Activated T-cell treated with anti-CD3 and anti-CD28 coated beads, Interleukin-2, amount 50 U/mL, for 1 hour (primary cell): ENCODE measurements at places on chromosomes 13 and 19.

DNA sequence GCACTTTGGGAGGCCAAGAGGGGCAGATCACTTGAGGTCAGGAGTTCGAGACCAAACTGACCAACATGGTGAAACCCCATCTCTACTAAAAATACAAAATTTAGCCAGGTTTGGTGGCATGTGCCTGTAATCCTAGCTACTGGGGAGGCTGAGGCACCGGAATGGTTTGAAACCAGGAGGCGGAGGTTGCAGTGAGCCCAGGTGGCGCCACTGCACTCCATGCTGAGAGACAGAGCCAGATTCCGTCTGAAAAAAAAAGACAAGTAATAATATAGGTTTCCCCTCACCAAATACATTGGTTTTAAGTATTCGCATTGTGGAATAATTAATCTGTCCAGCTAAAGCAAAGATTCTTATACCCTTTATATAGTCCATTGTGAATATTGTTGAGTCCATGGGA is 1544.6 kb downstream of the OLFM4 start:
- no peak for DNase-seq

DNA sequence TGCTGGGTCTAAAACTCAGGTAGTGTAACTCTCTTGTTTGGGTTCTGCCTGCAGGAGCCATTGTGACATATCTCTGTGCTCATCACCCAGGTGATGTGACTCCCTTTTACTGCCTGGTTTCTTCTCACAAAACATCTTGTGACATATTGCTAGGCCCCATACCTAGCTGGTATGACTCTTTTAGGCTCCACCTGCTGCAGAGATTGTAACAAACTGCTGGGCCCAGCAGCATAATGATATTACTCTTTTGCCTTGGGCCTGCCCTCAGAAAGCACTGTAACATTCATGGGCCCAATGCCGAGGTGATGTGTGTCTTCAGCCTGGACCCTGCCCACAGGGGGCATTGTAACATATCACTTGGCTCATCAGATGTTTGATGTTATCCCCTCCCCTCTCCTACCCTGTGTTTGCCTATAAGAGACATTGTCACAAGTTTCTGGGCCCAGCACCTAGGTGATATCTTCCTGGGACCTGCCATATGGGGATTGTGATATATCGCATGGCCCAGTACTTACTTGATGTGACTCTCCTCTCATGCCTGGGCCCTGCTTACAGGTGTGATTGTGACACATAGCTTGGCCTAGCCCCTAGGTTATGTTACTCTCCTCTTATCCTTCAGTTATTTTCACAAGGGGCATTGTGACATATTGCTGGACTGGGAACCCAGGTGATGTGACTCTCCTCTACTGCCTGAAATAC is 18.0 kb upstream of the ZNF681 start:
- DNase-seq: no peak

GRCh38 chr13:109533350-109533749 is 253.0 kb downstream of the IRS2 start:
- DNase-seq: no peak

DNA sequence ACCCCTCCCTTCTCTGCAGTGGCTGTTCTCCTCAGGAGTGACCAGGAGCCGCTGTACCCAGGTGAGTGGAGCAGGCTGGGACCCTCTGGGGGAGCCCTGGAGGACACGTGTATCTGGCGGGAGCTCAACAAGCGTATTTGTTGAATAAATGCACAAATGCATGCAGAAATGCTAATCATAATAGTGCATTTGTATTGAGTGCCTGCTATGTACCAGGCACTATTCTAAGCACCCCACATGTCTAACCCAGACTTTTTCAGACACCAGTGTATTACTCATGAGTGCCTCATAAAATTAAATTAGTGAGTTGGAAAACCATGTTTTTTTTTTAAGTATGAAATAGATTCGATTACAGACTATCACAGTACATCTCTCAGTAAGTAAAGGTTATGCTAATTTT is 7.9 kb downstream of the HPN start:
- no peak for DNase-seq

DNA sequence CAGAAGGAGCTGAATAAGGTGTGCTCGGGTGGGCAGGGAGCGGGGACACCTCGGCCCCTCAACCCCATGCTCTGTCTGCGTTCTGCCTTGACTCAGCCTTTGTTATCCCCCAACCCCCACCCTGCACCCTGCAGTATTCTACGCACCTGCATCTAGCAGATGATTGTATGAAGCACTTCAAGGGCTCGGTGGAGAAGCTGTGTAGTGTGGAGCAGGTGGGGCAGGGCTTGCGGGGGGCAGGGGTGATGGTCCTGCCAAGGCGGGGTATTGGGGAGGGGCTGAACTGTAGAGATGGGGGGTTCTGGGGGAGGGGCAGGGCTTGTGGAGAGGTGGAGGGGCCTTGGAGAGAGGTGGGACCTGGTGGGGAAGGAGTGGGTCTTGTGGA is 6.1 kb downstream of the STXBP2 start:
- no peak for DNase-seq

DNA sequence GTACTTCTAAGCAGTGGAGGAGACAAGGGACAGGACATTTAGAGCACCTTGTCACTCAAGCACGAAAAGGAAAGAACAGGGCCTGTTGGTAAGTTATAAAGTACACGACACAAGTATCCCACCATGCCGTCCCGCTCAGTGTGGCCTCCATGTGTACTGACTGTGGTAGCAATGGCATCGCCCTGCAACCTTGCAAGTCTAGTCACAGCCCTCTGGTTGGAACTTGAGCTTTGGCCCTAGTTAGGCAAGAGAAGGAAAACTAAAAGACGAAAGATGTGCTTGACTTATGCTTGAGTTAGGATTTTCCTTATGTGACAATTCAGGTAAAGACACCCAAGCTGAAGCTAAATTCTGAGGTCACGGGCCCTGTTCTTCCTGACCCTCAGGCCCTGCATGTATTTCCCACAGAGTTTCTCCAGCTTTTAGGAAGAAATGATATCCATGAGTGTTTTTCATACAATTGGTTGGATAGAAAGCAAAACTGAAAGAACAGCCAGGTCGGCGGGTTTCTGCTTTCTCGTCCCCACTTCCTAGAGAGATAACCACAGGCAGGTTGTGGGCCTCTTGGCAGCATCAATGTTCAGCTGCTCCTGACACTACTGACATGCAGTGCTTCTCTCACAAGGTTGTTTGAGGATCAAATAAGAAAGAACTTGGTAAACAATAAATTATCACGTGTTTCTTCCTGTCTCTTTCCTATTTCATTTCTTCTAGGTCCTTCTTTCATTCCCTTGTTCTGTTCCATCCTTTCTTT is 216.2 kb downstream of the IRS2 start:
- no peak for DNase-seq

GRCh38 chr19:14370169-14370939 is 10.9 kb upstream of the ADGRE5 start:
- peak; percentile 69 for DNase-seq

GRCh38 chr19:37905946-37906868 is at the start of gene WDR87:
Gene WDR87 (minus strand): TSS chr19:37906594. CDS start chr19:37898239, 8,355 bp downstream.
- peak; percentile 59 for DNase-seq

DNA sequence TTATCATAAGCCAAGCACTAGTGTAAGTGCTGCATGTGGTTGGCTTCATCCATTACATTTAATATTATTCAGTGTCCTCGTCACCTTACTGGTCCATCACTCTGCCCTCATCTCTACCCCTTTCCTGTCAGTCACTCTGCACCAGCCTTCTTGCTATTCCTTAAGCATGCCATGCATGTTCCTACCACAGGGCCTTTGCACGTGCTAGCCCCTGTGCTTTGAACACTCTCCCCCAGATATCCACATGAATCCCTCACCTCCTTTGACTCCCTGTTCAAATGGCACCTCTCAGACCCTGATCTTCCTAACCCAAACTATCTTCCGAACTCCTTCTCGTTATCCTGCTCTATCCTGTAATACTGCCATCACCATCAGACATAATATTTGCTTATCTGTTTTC is 3.2 kb upstream of the RELB start:
- no peak for DNase-seq

DNA sequence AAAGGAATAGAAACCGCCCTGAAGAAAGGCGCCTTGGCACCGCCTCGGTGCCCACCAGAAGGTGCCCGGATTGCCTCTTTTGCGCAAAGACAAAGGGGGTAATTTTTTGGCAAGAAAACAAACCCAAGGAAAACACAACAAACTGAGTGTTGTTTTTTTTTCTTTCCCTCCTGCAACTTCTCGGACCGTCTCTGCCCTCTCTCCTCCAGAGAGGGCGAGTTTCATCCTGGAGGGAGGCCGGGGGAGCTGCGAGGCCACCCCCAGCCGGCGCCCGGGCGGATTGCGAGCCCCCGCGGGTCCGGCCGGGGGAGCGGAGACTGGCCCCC is 2.3 kb downstream of the ZNF536 start:
- no peak for DNase-seq

DNA sequence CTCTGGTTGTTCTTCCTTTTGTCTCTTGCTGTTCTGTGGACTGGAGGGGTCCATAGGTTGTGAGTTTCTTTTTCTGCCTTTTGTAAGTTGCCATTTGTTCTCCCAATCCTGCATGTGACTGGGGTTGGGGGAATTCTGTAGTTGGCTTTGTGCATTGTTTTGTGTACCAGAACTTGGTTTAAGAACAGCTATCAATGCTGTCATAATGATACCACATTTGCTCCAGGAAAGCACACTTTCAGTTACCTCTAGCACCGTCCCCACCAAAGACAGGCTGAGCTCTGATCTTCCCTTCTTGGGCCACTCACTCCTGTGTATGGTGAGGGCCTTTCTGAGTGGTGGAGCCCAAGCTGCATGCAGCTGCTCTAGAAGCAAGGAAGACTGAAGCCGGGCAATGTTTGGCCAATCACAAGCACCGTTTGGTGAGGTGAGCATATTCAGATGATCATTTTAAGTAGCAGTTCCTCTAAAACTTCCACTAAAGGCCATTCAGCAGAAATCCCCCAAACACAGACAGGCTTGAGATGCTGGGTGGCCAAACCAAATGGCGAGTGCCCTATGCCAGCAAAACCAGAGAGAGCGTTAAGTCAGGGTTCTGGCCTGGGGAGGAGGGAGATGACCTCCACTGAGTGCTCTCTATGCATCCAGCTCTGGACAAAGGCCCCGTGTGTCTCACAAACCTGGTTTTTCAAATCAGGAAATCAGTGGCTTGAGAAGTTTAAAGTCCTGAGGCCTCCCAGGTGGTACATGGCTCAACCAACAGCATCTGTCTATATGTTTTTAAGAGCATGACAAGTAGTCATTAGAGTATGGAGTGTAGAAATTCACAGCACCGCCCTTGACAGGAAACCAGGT is 120.7 kb upstream of the SPATA13 start:
- DNase-seq: no peak

- no peak for DNase-seq
These were observed 10.0 kb upstream of the CEACAM21 start for GRCh38 chr19:41566001-41566400.

DNA sequence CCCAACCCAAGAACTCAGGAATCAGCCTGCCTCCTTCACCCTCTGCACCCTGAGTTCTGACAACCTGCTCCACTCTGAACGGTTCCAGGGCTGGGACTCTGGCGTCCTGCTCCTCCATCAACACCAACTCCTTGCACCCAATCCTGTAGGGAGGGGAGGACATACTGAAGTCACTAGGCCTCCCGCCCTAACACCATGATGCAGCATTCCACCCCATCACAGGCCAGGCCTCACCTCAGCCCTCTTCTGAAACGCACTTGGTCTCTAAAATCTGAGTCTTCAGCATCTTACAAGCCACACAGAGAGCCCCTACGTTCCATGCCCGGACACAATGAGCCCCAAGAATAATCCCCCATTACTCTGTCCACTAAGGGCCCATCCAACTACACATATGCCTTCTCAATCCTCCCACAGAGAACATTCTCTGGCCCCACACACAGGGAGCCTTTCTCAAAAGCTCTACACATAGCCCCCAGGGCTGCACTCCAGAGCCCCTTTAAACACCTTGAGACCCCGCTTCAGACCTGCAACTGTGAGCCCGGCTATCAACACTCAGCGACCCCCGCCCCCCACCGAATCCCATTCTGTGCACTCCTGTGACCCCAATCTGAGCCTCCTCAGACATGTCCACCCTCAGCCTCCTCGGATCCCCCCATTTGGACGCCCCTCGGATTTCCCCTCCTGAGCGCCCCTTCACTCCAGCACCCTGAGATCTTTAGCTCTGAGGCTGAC is 567 bp downstream of the ALKBH6 start:
- DNase-seq: no peak

- no peak for DNase-seq
These were observed 10.3 kb downstream of the TBCB start for GRCh38 chr19:36125557-36125956.

- DNase-seq: peak; percentile 45
These were observed 984 bp downstream of the SIX5 start for GRCh38 chr19:45767881-45768654.

DNA sequence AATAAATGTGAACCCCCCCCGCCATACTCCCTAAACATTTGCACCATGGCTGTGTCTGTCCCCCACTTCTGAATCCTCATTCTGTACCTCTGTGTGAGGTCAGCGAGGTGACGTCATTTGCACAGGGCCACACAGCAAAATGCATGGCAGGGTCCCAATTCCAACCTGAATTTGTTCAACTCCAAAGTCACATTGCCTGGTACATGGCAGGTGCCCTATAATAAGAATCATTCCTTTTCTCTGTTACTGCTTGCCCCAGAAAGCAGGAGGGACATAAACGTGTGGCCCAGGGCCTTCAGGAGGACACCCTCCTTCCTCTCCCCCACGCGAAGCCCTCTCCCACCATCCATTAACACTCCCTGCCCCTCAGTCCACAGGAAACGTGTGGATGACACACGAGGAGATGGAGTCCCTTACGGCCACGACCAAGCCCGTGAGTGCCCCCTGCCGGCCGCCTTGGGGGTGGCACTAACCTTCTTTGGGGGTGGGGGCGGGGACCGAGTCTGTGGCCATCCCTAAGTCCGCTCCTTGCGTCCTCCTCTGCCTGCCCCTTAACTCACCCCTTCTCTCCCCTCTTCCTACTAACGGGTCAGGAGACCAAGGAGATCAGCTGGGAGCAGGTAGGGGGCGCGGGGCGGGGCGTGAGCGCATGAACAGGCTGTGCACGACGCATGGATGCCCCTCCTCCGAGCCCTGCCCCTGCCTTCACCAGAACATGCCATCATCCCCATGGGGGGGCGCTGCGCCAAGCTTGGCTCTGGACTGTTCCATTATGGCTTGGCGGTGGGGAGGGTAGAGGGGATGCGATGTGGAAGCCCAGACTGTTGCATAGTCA is 9.4 kb downstream of the HRC start:
- peak; percentile 84 for DNase-seq

GRCh38 chr19:7349231-7349591 is 474 bp downstream of the ARHGEF18 start:
- DNase-seq: no peak

DNA sequence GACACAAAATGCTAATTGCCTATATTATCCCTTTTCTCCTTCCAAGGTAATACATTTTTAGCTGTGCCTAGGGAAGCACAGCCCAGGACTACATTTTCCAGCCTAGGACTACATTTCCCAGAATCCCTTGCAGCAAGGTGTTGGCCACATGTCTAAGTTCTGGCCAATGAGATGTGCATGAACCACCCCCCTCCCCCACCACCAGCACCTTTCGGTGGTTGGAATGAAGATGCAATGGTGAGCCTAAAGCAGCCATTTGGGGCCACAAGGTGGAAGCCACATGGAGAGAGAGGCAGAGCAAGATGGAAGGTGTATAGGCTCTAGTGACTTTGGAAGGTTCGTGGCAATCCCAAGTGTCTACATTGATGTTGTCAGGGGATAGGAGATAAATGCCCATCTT is 16.2 kb downstream of the UNC13A start:
- DNase-seq: no peak

GRCh38 chr19:10339380-10339960 is at the start of gene ICAM3:
Gene ICAM3 (minus strand): TSS chr19:10339624. CDS start chr19:10339614, 10 bp downstream.
- DNase-seq: peak; percentile 65

- peak; percentile 68 for DNase-seq
These were observed 685 bp downstream of the TCF3 start for GRCh38 chr19:1651568-1652291.
